ENCODE measurements at places on chromosomes 3 and 15.

- no peak for DNase-seq
These were observed 50.6 kb upstream of the MLF1 start for GRCh38 chr3:158520433-158520832.

DNA sequence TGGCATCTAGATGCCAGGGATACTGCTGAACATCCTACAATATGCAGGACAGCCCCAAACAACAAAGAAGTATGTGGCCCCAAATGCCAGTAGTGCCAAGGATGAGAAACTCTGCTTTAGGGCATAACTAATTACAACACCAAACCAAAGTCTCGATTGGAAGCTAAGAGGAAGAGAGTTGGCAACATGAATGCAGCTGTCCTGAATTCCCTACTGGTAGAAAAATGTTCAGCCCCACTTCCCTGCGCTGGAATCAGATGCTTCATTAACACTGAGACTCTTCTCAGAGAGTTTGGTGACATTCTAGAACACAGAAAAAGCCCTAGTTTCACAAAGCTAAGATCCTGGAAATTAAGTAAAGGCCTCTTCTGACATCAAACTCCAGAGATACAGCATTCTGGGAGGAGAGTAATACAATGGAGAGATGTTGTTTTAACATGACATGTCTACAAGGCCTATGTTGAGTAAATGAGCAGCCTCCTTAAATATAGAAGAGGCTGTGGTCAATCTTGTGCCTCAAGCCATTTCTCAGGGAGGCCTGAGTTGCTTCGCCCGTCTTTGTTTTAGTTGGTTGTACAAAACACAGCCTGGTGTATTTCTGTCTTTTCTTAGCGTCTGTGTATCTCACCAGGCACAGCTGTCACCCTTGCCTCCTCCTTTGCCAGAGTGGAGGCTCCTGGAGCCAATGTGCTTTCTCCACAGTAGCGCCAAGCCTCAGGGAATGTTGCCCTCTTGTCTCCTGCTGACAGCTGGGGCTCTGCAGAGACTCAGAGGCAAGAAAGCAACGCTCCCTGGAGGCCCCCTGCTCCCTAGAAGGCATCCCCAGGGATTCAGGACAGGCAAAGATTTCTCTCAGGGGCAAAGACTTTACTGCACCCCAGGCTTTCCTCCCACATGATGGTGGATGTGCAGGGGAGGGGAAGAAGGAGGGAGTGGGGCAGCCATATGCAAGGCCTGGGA is 25.1 kb upstream of the CTNNB1 start:
- no peak for DNase-seq

DNA sequence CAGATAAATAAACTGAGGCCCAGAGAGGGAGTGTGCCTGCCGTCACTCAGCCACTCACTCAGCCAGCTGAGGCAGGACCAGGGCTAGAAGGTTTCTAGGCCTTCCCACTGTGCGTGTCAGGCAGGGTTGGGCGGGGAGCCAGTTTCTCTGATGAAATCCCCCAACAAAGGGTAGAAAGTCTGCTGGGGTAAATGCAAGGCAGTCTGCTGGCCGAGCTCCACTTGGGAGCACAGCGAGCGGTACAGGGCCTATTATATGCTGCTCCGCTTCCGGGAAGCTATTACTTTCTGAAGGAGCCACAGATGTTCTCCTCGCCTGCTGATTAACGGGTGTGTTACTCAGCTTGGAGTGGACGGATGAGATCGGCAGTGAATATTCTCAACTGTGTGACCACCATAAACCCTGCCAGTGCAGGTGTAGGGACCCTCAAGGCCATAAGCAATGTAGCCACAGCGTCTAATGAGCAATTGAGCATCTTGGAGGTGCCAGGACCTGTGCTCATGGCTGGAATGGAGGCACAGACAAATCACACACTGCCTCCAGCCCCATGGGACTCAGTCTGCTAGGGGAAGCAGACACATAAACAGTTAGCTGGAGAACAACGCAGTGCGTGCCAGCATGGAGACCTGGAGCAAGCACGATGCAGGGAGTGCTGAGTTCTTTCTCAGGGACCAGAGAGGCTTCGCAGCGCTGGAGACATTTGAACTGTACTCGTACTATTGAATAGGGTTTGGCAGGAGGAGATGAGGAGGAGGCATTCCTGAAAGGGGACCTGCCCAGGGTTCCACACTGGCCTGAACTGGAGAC is 42.1 kb downstream of the CORO2B start:
- DNase-seq, result no peak

DNA sequence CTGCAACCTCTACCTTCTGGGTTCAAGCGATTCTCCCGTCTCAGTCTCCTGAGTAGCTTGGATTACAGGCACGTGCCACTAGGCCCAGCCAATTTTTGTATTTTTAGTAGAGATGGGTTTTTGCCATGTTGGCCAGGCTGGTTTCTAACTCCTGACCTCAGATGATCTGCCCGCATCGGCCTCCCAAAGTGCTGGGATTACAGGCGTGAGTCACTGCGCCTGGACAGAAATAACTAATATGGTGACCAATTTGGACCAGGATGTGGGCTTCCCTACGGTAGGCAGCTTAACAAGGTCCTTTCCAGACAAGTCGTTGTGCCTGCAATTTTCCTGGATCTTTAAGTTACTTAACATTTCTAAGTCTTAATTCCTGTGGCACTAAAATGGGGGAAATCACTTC is 14.8 kb downstream of the WDR53 start:
- no peak for DNase-seq

- DNase-seq, result no peak
These were observed 13.7 kb downstream of the ANXA2 start for GRCh38 chr15:60384053-60384452.

DNA sequence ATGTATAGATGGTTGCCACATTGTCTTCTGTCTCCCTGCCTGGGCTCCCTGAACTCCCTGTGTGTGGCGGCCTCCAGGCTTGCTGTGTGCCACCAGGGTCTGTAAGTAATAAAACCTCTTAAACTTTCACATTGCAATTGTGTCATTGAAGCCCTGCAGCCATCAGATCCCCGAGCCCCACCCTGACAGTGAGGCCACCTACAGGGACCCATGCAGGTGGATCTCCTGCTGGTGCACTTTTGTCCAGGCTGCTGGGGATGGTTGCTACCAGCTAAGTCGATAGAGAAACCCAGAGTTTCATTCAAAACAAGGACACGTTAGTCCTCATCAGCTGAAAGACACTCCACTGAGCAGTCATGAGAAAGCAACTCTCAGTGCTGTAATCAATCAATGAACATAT is 133.6 kb upstream of the PRICKLE2 start:
- DNase-seq, result no peak

GRCh38 chr3:193378706-193379105 is at the start of gene ATP13A5:
TSS of gene ATP13A5 (minus strand) at chr3:193378753. CDS start at chr3:193378725, 28 bp downstream.
- no peak for DNase-seq

DNA sequence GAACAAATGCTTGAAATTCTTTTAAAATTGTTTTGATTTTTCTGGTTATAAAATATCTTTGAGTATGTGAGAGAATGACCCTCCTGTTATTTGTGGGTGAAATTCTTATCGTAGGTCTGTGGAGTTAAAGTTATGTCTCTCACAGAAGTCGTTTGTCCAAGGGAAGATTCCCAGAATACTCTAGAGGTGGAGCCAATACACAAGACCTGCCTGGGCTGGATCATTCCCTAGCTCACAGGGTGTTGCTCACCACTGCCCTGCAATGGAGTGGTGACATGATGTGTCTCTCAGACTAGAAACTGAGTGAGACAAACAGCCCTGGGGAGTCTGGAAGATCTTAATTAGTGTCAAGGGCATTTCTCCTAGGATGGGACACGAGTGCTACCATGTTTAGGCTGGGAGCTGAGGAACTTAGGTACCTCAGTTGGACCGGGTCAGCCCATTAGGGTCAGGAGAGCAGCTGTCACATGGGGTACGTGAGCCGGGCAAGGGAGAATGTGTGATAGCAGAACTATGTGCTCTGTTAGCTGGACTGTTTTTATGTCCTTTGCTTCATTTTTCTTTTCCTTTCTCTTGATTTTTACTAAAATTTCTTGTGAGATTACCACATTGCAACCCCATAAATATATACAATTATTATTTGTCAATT is 53.6 kb upstream of the MYO5C start:
- no peak for DNase-seq

DNA sequence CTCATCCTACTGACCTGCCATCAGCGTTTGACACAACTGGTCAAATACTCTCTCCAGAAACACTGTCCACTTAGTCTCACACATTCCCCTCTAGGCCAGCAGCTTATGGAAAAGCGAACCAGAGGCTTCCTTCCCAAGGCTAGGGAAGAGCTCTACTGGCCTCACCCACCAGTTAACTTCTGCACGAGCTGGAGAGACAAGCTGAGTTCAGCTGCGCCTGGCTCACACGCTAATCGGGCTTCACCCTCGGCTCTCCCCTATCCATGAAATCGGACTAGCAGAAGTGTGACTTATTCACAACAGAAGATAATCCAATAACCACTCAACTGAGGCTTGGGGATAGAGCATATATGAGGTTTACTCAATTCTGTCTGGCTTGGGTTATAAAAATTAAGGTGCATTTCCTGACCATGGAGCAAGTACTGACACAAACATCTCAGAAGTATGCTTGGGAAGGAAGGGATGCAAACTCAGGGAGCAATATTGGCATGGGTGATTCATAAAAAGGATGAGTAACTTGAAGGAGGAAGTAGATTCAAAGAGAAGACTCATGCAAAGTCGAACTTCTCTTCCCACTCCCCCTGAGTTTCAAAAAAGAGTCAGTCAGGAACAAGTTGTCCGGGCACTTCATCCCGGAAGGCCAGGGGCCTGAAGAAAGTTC is 73.1 kb downstream of the XXYLT1 start:
- no peak for DNase-seq

- peak; percentile 52 for DNase-seq
These were observed 844 bp upstream of the PFN2 start for GRCh38 chr3:149971403-149972075.

GRCh38 chr15:98418122-98418521 is 230.2 kb upstream of the IGF1R start:
- no peak for DNase-seq

GRCh38 chr3:13213911-13214846 is 140.9 kb upstream of the IQSEC1 start:
- no peak for DNase-seq
